Osteoblast (primary cell): ENCODE measurements at places on chromosomes 3 and 15. TPM values are rescaled to one million over a fixed set of nuclear protein-coding genes. Genes with fewer than 3 reads are reported as not detected.

GRCh38 chr3:113617726-113618125 lies 78.7 kb downstream of the USF3 start:
- no peak for DNase-seq

DNA sequence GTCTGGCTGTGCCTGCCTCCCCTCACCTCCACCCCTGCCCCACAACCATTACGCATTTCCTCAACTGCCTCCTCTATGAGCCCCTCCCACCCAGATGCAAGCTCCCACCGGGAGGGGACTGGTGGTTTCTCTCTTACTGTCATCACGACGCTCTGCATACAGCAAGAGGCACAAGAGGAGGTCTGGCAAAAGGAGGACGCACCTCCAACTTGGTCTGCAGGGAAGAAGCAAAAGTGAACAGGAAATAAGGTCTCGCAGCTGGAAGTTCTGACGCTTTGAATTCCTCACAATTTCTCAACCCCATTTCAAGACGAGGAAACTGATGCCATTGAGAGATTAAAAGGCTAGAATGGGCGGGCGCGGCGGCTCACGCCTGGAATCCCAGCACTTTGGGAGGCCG lies 42.3 kb upstream of the MUC4 start:
- DNase-seq = peak; percentile 0

DNA sequence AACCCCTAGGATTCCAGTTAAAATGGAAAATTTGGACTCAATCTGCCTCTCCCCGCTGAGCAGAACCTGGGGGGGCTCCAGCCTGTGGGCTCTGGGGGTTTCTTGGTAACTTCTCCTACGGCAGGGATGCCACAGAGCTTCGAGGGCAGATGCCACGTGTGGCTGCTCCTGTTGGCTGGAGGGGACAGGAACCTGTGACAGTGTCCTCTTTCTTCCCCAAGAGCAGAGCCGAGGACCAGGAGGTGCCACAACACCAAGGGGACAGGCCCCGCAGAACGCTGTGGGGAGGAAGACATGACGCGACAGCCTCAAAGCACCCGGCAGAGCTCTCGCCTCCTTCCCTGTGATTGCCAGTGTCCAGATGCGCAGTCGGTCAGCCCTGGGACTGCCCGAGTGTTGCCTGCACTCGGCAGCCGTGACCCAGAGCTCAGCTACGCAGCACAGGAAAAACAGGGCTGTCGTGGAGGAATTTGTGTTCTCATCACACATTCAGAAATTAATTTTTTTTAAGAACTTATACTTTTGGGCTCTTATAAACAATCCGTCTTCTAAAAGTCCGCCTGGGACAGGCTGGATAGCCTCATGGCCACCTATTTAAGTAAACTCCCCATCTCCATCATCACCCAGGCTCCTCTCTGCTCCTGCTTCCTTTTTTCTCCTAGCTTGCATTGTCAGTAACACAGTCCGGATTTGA lies 131.9 kb upstream of the MEF2A start:
- no peak for DNase-seq

GRCh38 chr3:99562990-99563607 lies 75.3 kb upstream of the COL8A1 start:
- DNase-seq = no peak

GRCh38 chr3:114550165-114550564 lies 256.3 kb downstream of the TIGIT start:
- no peak for DNase-seq

DNA sequence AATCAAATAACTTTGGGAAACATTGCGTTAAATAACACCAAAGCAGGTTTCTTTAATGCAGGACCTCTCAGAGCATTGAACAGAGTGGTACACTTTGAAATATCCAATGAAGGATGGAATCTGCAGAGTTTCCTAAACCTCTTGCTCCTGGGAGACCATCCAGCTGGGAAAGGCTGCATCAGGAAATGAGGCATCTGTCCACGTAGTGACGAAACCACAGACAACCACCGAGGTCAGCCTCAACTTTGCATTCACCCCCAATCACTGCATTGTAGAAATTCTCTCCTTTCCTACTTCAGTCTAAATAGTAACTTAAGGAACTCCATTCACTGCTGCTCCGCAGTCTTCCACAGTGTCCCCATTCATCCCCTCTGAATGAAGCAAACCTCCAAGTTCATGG lies 41.5 kb upstream of the CDV3 start:
- peak; percentile 80 for DNase-seq

Gene FSIP1
- 2.1 and 3.6 TPM in 2 replicates for total RNA-seq

Gene TNK2
- 10.6 and 11.6 TPM in 2 replicates for total RNA-seq

Gene OCA2
- total RNA-seq = not detected in 2 replicates
